ENCODE measurements at places on chromosomes 1 and 21. TPM values are rescaled to one million over a fixed set of nuclear protein-coding genes. Genes with fewer than 3 reads are reported as not detected.

The NPPB gene
- 78.9 TPM for total RNA-seq

The DNAJC6 gene
- total RNA-seq = 11.1 TPM

DNA sequence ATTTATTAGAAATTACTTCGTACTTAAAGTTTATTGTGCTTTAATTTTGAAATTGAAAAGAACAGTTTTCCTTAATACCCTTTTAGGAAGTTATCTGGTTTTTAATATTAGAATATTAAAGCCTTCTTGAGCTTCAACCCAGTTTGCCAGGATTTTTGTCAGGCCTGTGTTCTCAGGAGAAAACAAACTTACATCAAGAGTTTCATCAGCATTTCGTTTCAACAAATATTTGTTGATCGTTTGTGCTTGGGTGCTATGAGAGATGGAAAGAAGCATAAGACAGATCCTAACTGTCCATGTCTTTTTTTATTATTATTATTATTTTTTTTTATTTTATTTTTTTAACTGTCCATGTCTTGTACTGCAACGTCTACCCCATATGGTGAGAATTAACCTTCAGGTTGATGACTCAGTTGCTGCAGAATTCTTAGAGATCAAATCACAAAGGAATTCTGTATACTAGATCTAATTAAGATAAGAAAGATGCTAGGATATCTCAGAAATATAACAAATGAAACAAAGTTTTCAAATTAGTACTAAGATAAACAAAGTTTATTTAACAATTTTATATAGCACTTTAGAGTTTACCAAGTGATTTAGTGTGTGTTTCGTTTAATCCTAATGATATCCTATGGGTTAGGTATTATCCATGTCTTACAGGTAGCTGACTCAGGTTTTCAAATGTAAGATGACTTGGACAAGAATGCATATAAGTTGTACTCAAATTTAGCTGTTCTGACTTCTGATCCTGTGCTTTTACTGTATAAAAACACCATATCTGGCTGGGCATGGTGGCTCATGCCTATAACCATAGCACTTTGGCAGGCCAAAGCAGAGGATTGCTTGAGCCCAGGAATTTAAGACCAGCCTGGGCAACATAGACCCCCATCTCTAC is 14.3 kb downstream of the FBXO28 start:
- DNase-seq = peak; percentile 28

GRCh38 chr1:96487971-96488370 is 233.6 kb upstream of the PTBP2 start:
- DNase-seq = no peak

DNA sequence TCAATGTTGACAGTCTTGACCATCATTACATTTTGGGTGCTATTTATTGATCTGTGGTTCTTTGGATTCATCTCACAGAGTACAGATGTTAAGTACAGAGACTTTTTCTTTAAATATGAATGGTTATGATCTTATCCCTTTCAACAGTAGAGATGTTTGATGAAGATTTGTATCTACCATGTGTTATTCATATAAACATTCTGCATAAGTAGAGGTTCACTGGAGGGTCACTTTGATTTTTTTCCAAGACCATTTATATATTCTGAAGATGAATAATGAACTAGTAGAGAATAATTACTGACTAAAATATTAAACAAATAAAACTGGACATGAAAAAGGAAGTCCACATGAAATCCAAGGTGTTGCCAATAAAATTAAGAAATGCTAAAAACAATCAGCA is 28.6 kb upstream of the HUNK start:
- no peak for DNase-seq

GRCh38 chr1:29973406-29973805 is 737.1 kb downstream of the PTPRU start:
- DNase-seq = no peak

DNA sequence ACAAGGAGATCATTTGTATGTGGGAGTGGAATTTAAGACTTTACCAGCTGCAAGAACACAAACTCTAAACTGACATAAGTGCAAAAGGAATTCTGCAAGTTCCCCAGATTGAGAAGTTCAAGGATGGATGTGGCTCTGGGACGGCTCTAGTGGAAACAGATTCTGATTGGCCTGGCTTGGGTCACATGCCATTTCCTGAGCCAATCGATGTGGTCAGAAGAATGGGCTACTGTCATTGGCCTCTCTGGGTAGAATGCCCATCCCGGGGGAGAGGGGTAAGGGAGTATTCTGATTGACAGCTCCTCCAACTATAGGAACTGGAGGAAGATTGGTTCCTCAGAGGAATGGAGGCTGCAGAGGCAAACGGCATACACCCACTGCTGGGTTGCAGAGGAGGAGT is 6.0 kb upstream of the IFNLR1 start:
- DNase-seq = no peak

All from Daoy (cell line).